ENCODE measurements at places on chromosomes 4 and X.
A peak's percentile ranks its signal among the peaks of the same experiment; 100 is the strongest.

DNA sequence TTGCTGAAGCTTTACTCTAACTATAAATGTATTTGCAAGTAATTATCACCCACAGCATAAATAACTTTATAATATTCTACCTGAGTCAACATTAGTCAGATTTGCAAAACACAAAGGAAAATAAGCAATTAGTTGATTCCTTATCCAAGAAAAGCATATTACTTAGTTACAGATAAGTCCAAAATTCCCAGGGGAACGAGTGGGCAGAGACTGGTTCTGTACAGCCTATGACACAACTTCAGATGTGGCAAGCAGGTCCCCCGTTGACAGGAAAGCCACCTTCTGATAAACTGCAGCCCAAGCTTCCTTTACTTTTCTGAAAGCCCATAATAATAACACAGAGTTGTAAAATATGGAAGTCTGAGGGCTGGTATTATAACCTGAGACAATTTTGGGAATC lies 62.4 kb upstream of the NDP start:
- DNase-seq = no peak

GRCh38 chrX:153806999-153807575 lies 12.6 kb downstream of the SSR4 start:
- DNase-seq = no peak

GRCh38 chr4:153733751-153734448 lies 25.9 kb downstream of the RNF175 start:
- no peak for DNase-seq

GRCh38 chr4:74624351-74625151 lies 169.8 kb downstream of the BTC start:
- no peak for DNase-seq

GRCh38 chr4:94498502-94498901 lies 46.8 kb downstream of the PDLIM5 start:
- DNase-seq = no peak

DNA sequence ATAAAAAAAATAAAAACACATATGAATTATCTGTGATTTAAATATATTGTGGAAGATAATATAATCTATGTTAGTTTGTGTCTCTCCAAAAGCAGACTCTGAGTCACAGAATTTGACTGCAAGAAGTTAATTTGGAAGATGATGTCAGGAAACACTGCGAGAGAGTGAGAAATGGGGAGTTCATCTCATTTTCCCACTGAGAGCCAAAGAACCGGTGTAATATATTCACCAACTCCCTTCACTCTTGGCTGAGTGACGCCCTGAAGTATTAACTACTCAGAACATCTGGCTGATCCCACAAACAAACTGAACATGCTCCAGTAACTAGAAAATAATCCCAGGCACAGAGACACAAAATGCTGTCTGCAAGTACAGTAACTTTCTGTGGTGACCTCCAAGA lies 345.8 kb upstream of the SPANXN1 start:
- no peak for DNase-seq

DNA sequence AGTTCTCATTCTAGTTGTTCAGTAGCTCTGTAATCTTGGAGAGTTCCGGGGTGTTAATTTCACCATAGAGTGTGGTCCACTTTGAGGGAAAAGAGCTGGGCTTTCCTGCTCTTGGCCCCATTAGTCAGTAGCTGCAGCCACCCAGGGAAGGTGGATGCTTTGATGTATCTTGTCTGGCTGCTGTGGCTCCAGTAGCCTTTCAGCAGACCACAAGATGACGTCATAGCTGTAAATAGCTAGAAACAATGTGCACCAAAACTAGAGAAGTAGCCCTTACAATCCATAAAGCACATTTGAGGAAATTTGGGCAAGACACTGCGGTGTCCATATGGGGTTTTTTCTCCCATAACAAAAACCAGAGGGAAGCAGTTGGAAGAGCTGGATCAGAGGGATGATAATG lies 32.9 kb upstream of the PRPS2 start:
- DNase-seq = no peak

- DNase-seq = no peak
Measured at GRCh38 chr4:38529189-38530115, 134.5 kb upstream of the KLF3 start.

- no peak for DNase-seq
Measured at GRCh38 chrX:68681443-68681941, 34.0 kb downstream of the STARD8 start.

GRCh38 chr4:55321707-55322264 lies 24.3 kb upstream of the SRD5A3 start:
- peak; percentile 78 for DNase-seq

DNA sequence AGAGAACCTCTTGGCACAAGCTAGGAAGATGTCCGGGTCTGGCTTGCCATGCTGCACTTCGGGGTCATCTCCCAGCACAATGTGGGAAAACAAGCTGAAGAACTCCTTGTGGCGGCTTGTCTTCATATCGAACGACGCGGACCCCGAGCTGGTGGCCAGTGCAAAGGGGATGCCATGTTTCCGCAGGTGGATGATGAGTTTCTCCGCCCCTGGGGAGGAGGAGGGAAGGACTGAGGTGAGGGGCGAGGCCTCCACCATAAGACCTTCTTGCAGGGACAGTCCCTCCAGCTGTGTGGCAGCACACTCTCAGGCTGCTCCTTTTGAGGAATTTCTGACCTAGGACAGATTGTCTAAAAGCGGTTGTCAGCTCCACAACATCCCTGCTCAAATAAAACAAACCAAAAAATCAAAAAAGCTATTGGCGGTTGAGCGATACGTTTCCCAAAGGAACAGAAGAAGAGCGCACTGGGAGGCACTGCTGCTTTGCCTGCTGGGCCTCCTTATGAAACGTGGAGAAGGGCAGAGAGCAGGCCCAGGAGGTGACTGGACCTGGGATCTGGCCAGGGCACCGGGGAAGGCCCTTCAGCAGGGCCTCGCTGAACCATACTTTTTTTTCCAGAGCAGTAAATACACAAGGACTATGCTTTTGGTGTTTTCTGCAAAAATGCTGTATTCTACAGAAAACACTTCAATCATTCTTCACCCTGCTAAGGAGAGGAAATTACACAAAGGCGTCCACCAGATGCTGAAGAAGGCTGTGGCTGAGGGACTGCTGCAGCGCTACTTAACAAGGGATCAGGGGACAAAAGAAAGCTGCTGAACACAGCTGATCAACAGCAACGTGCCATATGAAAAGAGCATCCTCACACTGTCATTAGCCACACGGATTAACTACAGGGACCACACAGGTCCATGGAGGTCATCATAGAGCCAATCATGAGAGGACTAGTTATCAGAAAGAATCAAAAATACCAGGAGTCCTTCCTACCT lies 70.0 kb upstream of the STS start:
- no peak for DNase-seq

DNA sequence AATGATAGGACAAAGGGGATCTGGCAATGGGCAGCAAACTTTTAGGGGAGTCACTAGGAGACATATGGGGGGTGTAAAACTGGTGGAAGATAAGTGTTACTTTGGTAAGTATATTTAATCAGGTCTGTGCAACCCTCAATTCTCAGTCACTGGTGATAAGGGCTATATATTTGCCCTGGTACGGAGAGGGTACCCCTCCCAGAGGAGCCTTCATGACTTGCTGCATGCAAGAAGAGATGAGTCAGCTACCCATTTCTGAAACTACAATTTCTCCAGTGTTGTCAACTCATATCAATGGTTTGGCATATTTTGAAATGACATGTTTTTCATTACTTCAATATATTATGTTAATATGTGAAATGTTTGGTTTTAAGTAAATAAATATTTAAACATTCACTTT lies 14.3 kb downstream of the SMARCAD1 start:
- no peak for DNase-seq

GRCh38 chr4:99179626-99180025 lies 35.5 kb upstream of the ADH4 start:
- DNase-seq = peak; percentile 2

- peak; percentile 19 for DNase-seq
Measured at GRCh38 chrX:30196322-30196721, 19.0 kb upstream of the MAGEB2 start.

DNA sequence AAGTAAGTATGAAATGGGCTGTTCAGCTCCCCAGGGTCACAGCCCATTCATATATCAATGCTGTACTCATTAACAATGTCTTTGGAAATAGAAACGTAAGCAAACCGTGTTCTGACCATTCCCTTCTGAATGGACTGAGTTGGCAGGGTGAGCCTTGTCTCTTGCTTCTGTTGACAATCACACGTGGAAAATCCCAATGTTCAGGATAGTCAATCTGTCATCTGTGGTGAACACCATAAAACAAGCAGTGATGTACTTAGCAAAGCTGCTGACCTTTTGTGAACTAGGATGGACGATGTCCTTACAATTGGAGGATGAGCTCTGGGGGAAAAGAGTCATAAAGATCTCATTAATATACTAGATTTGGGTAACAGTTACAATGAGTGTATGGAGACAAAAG lies 109.6 kb upstream of the PAQR3 start:
- DNase-seq = no peak

DNA sequence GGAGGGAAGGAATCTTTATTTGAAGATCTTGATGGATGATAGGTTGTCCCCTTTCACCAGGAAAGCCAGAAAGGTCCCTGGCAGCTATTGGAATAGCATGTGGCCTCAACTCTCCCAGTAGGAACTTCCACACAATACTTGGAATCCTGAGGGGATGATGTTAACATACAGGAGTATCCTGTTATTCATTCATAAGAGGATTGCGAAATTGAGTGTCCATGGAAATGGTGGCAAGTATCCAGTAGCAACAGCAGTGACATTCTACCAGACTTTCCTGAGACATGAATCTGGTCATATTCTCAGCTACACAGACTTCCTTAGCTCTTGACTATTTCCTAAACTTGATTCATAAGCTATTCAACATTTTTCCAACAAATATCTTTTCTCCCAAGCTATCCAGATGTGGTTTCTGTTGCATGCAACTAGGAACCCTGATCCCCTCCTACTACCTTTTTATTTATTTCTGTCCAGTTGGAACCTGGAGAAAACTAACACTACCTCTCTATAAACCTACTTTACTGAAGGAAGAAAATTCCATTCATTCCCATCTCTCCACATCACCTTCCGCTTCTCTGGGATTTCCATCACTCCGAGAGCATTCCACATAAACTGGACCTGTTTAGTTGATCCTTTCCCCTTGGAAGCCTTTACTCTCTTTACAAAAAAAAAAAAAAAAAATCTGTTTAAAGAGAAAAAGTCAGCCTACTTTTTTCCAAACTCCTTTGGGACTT lies 101.8 kb downstream of the ANXA5 start:
- DNase-seq = no peak

- DNase-seq = no peak
Measured at GRCh38 chrX:19875050-19875431, 12.4 kb downstream of the SH3KBP1 start.

DNA sequence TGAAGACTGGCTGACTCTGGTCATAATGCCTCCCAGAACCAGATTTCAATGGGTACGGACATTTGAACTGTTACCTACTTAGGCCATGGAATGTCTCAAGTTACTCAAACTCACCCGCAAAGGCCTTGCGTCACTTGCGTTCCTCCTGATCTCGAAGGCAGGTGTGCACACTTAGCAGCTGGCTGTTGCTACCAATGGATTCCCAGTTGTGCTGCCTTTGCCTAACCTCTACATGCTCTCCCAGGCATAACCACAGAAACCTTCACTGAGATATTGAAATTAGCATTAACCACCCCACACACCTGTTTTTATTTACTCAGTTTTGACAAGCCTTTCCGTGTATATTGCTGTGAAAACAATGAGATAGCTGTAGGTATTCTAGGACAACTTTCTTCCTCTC lies 2.8 kb downstream of the ERVMER34-1 start:
- DNase-seq = peak; percentile 21

DNA sequence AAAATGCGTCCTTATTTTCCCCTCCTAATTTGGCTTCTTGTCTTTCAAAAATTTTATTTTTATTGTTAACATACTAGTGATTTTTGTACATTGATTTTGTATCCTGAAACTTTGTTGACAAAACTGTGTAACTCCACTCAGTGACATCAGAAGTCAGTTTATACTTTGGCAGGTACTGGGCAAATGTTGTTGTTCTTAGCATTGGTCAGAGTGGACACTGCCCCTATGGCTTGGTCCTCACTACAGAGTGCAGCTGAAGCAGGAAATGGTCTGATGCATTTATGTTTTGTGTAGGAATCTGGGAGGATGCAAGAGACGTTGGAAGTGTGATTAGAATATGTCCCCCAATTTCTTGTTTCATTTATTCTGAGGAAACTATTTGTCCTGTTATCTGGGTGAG lies 205.5 kb upstream of the CENPE start:
- no peak for DNase-seq

GRCh38 chr4:109406337-109406931 lies 27.2 kb upstream of the SEC24B start:
- peak; percentile 8 for DNase-seq

DNA sequence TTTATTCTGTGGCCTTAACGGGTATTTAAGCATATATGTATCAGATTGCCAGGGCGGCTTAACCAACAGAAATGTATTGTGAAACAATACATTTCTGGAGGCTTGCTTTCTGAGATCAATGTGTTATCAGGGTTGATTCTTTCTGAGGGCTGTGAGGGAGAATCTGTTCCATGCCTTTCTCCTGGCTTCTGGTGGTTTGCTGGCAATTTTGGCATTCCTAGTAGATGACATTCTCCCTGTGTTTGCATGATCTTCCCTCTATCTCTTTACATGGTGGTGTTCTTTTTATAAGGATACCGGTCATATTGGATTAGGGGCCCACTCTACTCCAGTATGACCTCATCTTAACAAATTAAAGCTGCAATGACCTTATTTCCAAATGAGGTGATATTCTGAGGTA lies 16.9 kb upstream of the CEP135 start:
- DNase-seq = no peak

DNA sequence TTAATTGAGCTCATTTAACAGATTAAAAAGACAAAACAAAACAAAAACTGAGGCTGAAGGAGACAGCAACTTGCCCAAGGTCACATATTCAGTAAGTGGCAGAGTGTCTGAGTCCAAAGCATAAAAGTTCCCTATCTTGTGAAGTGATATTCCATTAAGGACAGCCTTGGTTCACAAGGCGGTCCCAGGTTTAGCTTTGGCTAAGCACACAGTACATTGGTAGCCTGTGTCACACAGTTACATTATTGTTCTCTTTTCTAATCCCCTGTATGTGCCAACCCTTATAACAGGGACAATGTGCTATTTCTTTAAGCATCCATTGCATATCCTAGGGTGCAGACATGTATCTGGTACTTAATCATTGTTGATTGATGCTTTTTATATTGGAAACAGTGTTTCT lies 139.9 kb downstream of the NPNT start:
- no peak for DNase-seq

Measured in SHP77 (cell line).